Astrocyte (in vitro differentiated cells and primary cell): ENCODE measurements at places on chromosomes 3 and 15.

DNA sequence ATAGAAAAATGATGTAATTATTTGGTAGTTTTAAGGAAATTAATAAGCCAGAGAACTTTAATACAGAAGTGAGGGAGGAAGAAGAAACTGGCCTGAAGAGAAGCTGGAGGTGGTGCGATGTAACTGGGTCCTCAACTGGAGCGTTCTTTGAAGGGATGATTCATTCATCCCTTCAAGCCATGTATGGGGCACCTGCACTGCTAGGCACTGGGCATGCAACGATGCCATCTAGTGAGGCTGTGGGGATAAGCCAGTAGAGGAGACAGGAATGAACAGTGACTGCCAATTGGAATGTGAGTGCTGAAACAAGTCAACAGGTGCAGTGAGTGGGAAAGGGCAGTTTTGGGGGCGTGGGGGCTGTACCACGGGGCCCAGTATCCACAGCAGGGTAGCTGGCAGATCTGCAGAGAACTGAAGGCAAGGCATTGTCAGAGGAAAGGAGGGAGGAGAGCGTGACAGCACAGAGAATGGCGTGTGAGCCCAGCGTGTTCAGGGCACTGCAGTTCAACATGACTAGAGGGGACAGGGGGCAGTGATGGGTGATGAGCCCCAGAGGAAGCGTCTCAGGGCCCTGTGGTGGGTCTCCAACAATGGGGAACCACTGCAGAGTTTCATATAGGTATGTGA lies 3.8 kb upstream of the KIF23 start:
- DNase-seq = no peak

GRCh38 chr15:66951531-66952320 lies 113.7 kb upstream of the SMAD3 start:
- peak; percentile 75 for DNase-seq

DNA sequence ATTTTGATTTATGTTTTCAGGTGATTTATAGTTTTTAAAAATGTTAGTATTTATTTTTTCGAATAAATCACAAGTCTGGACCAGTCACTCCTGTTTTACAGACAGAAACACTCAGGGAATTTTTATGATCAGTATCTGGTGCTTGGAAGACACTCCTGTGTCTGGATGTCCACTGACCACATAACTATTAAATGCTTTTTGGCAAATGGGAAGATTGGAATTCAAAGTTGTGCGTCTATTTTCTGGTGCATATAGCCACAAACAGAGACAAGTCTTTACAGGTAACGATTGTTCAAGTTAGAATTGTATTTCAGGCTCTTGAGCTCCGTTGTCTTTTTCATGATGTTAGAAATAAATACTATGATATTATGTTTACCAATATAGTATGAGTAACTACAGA lies 12.2 kb downstream of the CP start:
- no peak for DNase-seq

GRCh38 chr3:48187301-48187578 lies 977 bp downstream of the CDC25A start:
- DNase-seq = no peak

GRCh38 chr15:90563463-90563862 lies 33.7 kb downstream of the CRTC3 start:
- no peak for DNase-seq

DNA sequence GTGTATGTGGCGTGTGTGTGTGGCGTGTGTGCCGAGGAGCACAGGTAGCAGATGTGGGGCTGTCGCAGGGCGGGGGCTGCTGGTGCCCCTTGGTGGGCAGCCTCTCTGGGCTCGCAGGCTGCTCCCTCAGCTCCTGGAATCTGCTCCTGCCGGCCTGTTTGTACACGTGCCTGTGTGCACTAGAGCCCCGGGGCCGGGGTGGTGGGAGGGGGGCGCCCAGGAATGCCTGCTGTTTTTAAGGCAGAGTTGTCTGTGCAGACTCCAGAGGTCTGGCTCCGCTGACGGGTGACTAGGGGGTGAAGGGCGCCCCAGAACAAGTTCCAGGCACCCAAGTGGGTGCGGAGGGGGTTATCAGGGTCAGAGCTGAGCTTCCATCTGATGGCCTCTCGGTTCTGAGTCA lies 112.2 kb downstream of the FBLN2 start:
- DNase-seq = no peak

DNA sequence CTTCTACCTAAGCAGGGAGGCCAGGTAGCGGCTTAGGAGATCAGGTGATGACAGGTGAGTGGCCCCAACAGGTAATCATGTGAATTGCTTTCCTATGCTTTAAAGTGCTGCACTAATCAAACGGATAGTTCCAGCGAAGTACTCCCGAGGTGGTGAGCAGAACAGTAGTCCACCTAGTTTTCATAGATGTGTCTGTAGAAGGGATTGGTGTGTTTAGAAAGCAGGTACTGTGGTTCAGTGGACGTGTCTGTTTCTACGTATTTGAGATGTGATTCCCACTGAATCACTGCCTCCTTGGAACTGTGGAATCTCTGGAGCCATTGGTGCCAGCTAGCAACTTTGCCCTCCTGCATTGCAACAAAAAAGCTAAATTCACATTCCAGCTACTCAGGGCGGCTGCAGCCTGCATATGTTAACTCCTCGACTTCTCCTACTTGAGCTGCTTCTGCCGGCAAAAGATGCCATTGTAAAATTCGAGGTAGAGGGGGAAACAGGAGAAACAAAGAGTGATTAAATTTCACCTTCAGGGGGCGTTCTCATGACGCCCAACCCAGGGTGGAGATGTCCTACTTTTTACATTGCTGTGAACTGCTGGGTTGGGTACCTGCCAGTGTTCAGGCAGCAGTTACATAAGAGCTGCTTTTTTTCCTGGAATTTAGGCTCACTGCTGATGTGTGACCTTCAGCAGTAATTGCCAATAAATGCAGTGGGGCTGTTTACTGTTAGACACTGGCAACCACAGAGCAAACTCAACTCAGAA lies 227.3 kb downstream of the ITPR1 start:
- DNase-seq = peak; percentile 94

DNA sequence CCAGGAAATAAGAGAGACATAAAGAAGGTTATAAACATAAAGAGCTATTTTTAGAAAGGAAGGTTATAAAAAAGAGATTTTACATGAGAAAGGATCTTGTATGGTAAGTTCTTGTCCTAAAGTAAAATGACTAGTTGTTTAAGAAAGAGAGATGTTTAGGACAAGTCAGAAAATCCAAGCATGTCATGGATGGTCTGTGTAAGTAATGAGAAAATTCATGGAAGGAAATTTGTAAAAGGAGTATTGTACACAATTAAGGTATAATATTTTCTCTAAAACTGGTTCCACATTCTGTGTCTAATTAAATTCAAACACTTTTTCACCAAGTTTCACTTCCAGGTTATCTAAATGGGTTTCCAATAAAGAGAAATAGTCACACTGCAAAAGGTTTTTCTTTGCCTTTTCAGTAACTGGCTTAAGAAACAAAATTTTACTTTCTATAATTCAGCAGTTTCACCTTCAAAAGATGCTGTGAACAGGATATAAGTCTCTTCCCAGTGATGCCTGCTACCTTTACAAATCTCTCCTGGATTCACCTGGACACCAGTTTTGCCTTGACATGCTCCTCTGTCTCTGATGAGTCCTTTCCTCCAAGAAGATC lies 455.7 kb downstream of the ZIC1 start:
- DNase-seq = no peak
